ENCODE measurements at places on chromosomes 7 and 10. TPM values are rescaled to one million over a fixed set of nuclear protein-coding genes. Genes with fewer than 3 reads are reported as not detected.

Gene LDB3
- 2.9 TPM for total RNA-seq

Gene SH2B2
- 1.6 TPM for total RNA-seq

Gene CYP3A7
- total RNA-seq: not detected

Gene NXPH1
- total RNA-seq: 0.29 TPM

Gene LFNG
- 5.0 TPM for total RNA-seq

Gene HMX3
- not detected for total RNA-seq

Gene REPIN1
- total RNA-seq: 70.8 TPM

Gene DDC
- total RNA-seq: 0.29 TPM

Gene PNLIPRP3
- 0.29 TPM for total RNA-seq

Gene IDI2
- total RNA-seq: not detected

Gene KEL
- 0.16 TPM for total RNA-seq

Gene CAV2
- total RNA-seq: 97.6 TPM

Gene AGR3
- total RNA-seq: 32.1 TPM

Gene DPYSL4
- total RNA-seq: 2.1 TPM

Gene BEND7
- total RNA-seq: 19.3 TPM

Gene BICC1
- total RNA-seq: 24.3 TPM

Gene RNLS
- 29.1 TPM for total RNA-seq

Gene TLX1
- not detected for total RNA-seq

Gene AUTS2
- 81.3 TPM for total RNA-seq

Gene CAV1
- 117 TPM for total RNA-seq

Gene FAM241B
- total RNA-seq: 8.5 TPM

Gene SHH
- total RNA-seq: not detected

Gene LRRC18
- total RNA-seq: not detected

Gene NPY4R2
- total RNA-seq: not detected

Gene ZNF12
- total RNA-seq: 25.2 TPM

Gene EN2
- total RNA-seq: 0.33 TPM

Gene SPDYE6
- total RNA-seq: 0.33 TPM

Gene TMEM229A
- total RNA-seq: not detected

Gene ITPRID1
- 2.6 TPM for total RNA-seq

Measured in breast epithelium (tissue), 4 donors.